ENCODE measurements at places on chromosomes 12 and 14.
A peak's percentile ranks its signal among the peaks of the same experiment; 100 is the strongest.

DNA sequence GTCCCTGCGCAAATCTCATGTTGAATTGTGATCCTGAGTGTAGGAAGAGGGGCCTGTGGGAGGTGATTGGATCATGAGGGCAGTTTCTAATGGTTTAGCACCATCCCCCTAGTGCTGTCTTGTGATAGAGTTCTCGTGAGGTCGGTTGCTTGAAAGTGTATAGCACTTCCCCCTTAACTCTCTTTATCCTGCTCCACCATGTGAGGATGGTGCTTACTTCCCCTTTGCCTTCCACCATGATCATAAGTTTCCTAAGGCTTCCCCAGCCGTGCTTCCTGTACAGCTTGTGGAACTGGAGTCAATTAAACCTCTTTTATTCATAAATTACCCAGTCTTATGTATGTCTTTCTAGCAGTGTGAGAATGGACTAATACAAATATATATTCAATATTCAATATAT, 303.7 kb upstream of the SEL1L start:
- no peak for DNase-seq

DNA sequence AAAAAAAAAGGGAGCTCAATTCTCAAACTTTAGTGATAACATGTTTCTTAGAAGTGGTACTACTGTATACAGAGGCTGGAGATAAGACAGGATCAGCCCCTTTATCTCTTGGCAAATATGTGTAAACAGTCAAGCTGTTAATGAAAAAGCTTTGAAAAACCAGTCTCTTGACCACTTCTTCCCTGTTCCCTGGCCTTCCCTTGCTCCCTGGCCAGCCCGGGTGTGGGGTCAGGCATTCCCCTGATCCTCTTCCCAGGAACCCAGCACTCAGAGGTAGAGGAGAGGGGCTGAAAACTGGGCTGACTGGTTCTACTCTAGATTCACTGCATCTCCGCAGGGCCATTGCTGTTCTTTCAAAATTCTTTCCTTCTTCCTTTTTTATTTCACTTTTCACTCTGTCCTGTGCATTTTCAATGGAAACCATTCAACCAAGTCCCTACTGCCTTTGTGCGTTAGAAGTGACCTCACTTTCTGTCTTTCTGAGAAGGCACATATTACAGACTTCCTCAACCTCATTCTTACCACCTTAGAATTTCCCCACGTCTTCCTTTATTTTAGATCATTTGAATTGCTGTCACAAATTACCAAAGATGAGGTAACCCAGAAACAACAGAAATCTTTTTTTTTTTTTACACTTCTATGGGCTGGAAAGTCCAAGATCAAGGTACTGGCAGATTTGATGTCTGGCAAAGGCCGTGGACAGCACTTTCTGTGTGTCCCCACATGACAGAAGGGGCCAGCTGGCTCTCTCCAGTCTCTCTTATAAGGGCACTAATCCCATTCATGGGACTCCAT, 5.7 kb downstream of the GNG2 start:
- peak; percentile 64 for DNase-seq

DNA sequence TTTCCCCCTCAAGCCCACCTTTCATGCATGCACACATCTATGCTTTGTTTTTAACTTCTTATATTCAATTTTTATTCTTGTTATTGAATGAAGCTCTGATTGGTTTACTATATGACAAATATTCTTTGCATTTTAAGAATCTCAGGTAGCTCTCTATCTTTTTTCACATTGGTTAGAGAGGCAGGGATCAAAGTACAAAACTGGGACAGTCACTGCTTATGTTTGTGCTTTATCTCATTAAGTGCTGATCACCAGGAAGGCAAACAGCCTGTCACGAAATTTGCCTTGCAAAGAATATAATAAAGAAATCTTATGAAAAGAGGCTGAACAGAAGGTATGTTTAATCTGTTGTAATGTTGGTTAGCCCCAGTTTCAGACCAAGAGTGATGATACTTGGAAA, 29.7 kb upstream of the INSM2 start:
- no peak for DNase-seq

- no peak for DNase-seq
These were observed 32.6 kb downstream of the NGB start for GRCh38 chr14:77238356-77238755.

DNA sequence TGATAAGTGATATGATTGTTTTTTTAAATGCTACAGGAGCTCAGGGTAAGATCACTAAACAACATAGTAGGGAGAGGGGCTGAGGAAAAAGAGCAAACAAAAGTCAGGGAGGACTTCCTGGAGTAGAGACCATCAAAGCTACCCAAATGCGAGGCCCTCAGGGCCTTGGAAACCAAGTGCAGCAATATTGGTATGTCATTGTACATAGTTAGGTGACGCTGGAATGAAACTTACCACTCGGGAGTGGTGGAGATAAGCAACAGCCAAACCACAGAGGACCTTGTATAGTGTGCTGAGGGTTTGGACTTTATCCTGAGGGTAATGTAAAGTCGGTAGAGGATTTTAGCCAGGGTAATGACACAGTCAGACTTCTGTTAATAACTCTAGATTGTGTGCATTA, 13.8 kb downstream of the KITLG start:
- no peak for DNase-seq

DNA sequence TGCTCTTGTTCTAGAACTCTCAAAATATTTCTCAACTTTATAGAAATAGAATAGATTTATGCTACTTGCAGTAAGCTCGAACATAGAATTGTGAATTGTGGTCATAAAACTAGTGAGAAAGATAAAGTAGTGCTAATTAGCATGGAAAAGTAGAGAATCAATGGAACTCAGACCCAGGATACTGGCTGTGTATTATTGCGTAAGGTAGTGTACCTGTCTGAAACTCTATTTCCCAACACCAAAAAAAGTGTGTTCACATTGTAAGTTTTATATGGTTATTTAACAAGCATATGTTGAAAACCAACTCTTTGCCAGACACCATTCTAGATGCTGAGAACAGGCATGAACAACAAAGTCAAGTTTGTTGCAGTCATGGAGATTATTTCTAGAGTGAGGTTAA, 720.5 kb upstream of the ATXN7L3B start:
- DNase-seq, result no peak

GRCh38 chr14:97331526-97331925, 534.3 kb downstream of the VRK1 start:
- no peak for DNase-seq

DNA sequence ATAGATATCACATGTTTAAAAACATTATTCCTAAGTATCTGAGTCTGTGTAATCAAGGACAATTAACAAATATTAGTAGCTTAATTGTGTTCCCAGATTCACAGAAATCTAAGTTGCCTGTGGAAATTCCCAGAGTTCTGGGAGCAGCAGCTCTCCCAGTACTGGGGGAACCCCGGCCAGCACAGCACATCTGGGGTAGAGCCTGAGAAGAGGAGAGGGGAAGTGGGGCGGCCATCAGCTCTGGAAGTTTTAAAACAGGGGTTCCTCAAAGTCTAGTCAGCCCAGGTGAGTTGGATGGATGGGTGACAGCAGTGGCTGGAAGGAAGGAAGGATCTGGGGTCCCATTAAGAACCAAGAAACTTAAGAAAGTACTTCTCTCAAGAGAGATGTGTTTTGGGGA, 24.6 kb downstream of the PRICKLE1 start:
- no peak for DNase-seq

DNA sequence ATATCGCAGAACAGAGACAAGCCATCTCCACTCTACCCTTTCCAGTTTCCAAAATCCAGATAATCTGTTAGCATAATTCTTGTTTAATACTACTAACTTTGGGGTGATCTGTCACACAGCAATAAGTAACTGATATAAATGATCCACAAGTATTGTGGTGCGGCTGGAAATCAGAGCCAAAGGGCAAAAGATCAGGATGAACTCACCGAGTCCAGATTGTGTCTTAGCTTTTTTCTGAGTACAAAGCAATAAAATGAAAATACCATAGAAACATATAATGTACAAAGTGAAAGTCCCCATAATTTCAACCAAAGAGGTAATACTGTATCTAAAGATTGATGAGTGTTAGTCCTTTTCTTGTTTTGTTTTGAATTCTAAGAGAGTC, 17.4 kb downstream of the HECTD1 start:
- no peak for DNase-seq

DNA sequence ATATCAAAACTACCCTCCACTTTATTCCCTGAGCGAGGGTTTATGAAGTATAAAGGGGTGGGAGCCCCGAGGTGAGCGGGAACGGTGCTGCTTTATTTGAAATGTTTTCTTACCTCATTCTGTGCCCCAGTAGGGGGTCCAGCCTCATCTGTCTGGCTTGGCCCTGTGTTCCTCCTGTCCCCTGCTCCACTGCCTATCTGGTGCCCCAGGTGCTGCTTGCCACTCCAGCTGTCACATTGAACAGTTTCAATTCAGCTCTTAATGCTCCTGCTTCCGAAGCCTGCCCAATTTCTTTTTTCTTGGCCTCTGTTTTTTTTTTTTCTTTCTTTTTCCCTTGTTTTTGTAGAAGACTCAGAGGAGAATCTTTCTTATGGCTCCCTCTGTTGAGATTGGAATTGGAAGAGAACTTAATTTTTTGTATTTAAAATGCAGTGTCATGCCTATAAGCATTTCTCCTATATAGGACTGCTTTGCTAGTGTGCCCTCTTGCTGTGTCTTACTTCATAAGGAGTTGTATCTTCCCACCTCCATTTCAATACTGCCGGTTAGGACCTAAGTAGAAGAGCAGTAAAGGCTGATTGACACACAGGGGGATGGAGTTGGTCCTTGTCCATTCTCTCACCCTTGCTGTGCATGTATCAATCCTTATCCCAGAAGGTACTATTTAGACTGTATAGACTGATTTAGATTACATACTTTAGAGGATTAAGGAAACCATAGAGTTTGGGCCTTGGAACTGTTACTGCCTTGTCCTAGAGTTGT, 2.3 kb downstream of the ATXN7L3B start:
- no peak for DNase-seq

DNA sequence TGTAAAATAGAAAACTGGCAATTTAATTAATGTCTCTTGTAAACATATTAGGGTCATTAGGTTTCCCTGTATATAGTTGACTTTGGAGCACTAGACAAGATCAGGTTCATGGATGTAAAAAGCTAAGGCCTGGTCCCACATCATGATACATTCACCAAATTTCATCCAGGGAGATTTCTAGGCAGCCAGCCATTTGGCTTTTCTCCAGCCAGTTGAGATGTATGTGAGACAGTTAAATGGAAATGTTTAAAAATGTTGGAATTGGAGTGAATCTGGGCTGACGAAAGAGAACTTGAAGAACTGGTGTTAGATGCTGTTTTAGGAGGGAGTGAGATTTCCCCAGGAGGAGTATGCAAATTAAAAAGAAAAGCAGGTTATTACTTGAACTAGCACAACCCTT, 41.8 kb upstream of the CLEC14A start:
- no peak for DNase-seq

DNA sequence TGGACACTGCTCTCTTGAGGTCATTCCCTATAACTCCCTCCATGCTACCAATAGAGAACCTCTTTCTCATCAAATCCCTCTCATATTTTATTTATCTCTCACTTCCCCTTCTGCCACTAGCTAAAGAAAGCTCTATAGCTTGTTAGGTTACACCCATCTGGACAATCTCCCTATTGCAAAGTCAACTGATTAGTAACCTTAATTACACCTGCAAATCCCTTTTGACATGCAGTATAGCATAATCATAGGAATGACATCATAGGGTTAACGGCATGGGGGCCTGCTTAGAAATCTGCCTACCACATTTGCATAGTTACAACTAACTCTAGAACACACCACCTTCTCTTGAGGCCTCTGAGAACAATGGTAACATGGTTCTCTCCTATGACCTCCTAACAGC, 181.2 kb downstream of the EMP1 start:
- DNase-seq, result no peak

GRCh38 chr12:131907379-131908091, 13.1 kb downstream of the ULK1 start:
- DNase-seq, result no peak

DNA sequence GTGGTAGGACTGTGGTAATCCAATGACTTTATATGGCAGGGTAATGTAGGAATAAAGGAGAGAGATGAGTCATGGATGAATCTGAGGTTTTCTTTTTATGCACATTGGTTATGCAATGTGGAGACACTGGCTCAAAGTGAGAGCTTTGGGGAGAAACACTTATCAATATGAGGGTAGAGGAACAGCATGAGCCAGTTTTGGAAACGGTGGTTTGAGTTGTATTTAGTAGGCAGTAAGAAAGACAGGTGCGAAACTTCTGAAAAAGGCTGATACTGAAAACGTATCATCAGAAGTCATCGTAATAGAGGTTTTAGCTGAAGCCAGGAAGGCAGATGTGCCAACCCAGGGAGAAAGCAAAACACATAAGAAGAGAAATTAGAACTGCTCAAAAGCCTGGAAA, 854.8 kb upstream of the SEL1L start:
- DNase-seq, result no peak

DNA sequence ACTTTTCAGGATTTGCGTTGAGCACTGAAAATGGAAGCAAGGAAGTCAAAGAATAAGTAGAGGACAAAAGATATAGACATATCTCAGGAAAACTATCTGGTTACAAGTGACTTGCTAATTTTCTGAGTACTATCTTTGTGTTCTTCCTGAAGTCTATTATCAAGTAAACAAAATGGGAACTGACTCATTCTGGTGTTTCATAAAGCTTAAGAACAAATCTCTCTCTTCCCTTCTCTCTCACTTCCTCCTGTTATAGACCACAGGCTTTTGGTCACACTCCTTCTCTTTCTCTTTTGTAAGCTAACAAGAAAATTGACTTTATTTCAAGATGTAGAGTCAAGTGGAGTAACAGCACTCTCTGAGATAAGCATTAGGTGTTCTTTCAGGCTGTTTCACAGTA, 406.6 kb upstream of the SYT1 start:
- no peak for DNase-seq

GRCh38 chr14:75283833-75284563, 5.4 kb downstream of the FOS start:
- peak; percentile 40 for DNase-seq

- DNase-seq, result peak; percentile 60
These were observed 28.2 kb downstream of the TRAF3 start for GRCh38 chr14:102805371-102805891.

DNA sequence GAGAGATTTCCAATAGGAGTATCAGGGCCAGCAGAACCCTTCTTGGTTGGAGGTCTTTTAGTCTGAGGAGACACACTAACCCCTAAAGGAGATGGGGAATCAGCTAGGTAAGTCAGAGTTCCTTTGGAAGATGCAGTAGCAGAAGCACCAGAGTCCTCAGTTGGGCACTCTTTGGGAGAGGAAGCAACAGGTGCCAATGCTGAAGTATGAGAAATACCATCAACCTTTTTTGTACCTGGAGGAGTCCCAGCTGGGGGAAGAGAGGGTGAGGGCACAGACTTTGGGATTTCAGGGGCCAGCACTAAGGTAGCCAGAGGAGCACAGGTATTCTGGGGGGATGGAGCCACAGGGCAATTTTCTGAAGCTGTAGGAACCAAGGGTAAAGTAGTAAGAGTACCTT, 6.0 kb downstream of the NACA start:
- DNase-seq, result no peak

GRCh38 chr14:24428628-24429394, 657 bp downstream of the CBLN3 start:
- no peak for DNase-seq

DNA sequence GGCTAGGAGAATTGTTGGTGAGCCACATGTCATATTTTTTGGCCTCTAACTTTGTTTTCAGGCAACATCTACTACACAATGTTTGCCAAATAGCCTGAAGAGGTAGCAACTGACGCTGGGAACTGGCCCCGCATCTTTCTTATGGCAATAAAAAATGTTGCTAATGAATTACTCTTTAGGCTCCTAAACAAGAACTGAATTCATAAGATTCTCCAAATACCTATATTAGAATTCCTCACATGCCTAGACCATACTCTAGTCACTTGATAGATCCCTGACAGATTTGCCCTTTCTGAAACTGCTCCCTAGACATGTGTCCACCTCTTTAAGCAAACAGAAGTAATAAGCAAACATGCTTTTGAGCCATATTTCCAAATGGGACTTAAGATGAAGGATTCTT, 209.0 kb upstream of the ATXN7L3B start:
- no peak for DNase-seq

Measured in CD8-positive, alpha-beta memory T cell (primary cell).